ENCODE measurements at places on chromosomes 5 and 9.

- no peaks in the 10 kb centered on the region for H3K27me3 ChIP-seq
- no peaks in the 10 kb centered on the region for H3K36me3 ChIP-seq
- no peaks in the 10 kb centered on the region for H3K4me1 ChIP-seq
- H3K4me3 ChIP-seq = no peak overlapping the region
- DNase-seq = no peak
Measured at GRCh38 chr5:74027732-74028338, 401.8 kb downstream of the ARHGEF28 start.

GRCh38 chr9:98929071-98929470 is 14.6 kb upstream of the COL15A1 start:
- no peak for DNase-seq
- H3K4me3 ChIP-seq = no peak overlapping the region
- H3K36me3 ChIP-seq = no peaks in the 10 kb centered on the region
- no peak overlapping the region for H3K27ac ChIP-seq
- no peaks in the 10 kb centered on the region for H3K27me3 ChIP-seq

GRCh38 chr5:124264499-124264898 is 481.9 kb downstream of the ZNF608 start:
- H3K27ac ChIP-seq = no peak overlapping the region
- no peak for DNase-seq
- no peaks in the 10 kb centered on the region for H3K27me3 ChIP-seq
- peaks cover 7% of the 10 kb centered on the region for H3K4me1 ChIP-seq

DNA sequence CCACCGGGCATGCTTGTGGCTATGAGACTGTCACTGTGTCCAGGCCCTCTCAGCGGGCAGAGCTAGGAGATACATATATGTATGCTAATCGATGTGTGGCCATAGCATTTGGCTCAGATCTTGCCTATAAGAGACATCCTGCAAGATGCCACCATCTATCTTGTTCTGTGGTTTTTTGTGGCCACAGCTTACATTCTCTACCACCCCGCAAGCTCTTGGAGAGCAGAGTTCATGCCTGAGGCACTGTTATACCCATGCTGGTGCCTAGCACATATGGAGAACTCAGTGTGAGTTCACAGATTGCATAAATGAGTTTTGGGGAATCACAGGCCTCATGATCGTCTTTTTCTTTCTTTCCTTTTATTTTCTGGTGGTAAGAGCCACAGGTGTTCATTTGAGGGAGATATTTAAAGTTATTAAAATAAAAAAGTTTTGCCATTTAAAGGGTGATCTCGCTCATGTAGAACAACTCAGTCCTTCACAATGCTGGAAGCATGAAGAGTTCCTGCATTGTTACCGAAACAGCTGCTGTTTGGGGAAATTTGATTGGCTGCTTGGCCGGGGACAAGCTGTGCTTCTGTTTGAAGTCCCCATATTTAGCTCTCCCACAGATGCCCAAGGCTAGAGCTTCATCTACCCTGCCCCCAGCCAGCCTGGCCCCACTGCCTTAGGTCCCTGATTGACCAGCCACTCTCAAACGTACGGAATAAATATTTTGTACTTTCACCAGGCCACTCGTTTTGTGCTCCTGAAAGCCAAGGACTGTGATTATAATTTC is 169.2 kb upstream of the MAP1B start:
- H3K27ac ChIP-seq = no peak overlapping the region
- DNase-seq = no peak
- H3K36me3 ChIP-seq = no peaks in the 10 kb centered on the region
- no peaks in the 10 kb centered on the region for H3K27me3 ChIP-seq

- no peak overlapping the region for H3K27ac ChIP-seq
- no peak for DNase-seq
- H3K4me1 ChIP-seq = no peaks in the 10 kb centered on the region
- no peaks in the 10 kb centered on the region for H3K27me3 ChIP-seq
- no peaks in the 10 kb centered on the region for H3K36me3 ChIP-seq
- no peak overlapping the region for H3K4me3 ChIP-seq
Measured at GRCh38 chr5:99879791-99880511, 655.2 kb upstream of the FAM174A start.

GRCh38 chr9:135217836-135218235 is 130.4 kb downstream of the OLFM1 start:
- no peak overlapping the region for H3K27ac ChIP-seq
- H3K4me3 ChIP-seq = no peak overlapping the region
- no peak for DNase-seq

GRCh38 chr5:68398146-68398812 is 182.7 kb downstream of the PIK3R1 start:
- DNase-seq = no peak
- no peaks in the 10 kb centered on the region for H3K4me1 ChIP-seq
- H3K27me3 ChIP-seq = no peaks in the 10 kb centered on the region
- H3K27ac ChIP-seq = no peak overlapping the region
- no peaks in the 10 kb centered on the region for H3K36me3 ChIP-seq
- H3K4me3 ChIP-seq = no peak overlapping the region

DNA sequence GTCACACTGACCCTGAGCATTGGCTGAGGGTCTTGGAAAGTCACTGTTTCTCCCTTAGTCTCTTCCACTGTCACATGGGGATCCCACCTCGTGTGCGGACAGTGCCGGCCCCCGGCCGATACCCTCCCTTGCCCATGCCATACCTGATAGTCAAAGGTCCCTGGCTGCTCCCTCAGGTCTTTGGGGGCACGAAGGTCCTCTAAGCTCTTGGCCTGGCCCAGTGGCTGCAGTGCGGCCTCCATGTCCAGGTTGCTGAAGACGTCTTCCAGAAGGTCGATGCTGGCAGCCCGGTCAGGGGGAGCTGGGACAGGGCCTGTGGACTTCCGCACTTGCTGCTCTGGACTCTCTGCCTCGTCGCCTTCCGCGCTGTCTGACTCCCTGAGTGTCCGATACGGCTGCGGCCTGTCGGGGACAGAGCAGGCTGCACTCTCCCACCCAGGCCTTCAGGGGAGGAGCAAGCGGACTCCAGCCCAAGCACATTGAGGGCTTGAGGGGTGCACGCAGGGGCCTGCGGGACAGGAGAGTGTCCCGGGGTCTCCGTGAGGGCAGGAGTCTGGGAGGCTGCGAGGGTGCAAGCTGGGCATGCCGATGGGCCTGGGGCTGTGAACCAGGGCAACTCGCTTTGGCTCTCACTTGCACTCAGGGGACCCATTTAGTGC is 27.6 kb downstream of the CRB2 start:
- no peaks in the 10 kb centered on the region for H3K4me1 ChIP-seq
- H3K4me3 ChIP-seq = no peak overlapping the region
- DNase-seq = no peak
- no peaks in the 10 kb centered on the region for H3K36me3 ChIP-seq
- no peak overlapping the region for H3K27ac ChIP-seq

GRCh38 chr5:104184264-104184663 is 621.7 kb upstream of the NUDT12 start:
- no peak overlapping the region for H3K4me3 ChIP-seq
- peaks cover 3% of the 10 kb centered on the region for H3K36me3 ChIP-seq
- DNase-seq = no peak
- no peak overlapping the region for H3K27ac ChIP-seq

GRCh38 chr9:126058591-126058990 is 268.0 kb upstream of the MVB12B start:
- no peak overlapping the region for H3K4me3 ChIP-seq
- no peak overlapping the region for H3K27ac ChIP-seq
- no peaks in the 10 kb centered on the region for H3K4me1 ChIP-seq
- DNase-seq = no peak

All from iPS DF 6.9 (cell line).